ENCODE measurements at places on chromosomes 5 and 9.

GRCh38 chr9:122394265-122395125 is 23.7 kb downstream of the PTGS1 start:
- DNase-seq = no peak

- DNase-seq = peak; percentile 58
Observed at GRCh38 chr5:122192497-122193496, 63.5 kb downstream of the ZNF474 start.

- no peak for DNase-seq
Observed at GRCh38 chr9:126819482-126819881, 14.6 kb downstream of the ZBTB43 start.

GRCh38 chr5:16502866-16503265 is 37.3 kb upstream of the ZNF622 start:
- no peak for DNase-seq

GRCh38 chr5:17305017-17305416 is 87.6 kb downstream of the BASP1 start:
- DNase-seq = no peak

Data from cerebellum (tissue), 4 donors.